Fibroblast of the conjunctiva (primary cell): ENCODE measurements at places on chromosomes 3 and 15.

DNA sequence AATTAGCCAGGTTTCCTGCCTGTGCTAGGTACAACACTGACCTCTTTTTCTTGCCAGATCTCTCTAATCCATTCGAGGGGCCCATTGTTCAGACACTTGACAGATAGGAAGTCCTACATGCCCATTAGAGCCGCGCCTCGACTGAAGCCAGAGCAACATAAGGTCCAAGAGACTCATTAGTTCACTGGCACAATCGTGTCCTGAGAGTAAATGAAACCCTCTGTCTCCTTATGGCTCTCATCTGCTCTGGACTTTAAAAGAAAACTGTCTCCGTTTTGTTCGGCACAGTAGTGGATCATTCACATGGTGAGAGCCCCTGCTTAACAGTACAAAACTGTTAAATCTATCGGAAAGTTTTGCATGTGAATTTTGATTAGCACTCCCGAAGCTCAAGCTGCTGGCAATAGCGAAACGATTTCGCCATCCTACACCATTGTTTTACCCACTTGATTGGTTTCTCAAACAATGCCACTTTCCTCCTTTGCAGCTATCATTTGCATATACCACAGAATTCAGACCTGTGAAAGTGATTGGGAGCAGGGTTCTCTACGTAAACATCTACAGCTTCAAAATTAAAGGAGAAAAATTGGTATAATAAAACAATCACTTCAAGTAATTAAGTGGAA is 19.0 kb upstream of the C15orf61 start:
- DNase-seq = no peak

DNA sequence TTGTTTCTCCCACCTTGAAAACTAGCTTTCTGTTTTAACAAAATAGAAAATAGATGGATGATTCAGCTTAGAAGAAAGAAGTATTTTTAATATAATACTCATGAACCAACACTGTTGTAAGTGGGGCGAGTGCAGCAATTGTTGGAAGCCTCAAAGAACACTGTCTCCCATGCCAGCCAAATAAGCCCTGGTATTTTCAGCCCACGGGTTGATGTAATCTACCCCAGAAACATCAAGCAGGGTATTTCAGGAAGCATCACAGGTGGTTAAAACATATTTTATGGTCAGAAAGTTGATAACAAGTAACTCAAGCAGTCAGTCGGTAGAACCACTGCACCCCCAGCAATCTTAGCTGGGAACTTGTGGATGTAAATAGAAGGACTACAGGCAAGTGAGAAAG is 115.9 kb downstream of the SV2B start:
- DNase-seq = no peak

- DNase-seq = no peak
These were observed 128.8 kb upstream of the IL12A start for GRCh38 chr3:159859836-159860235.

- no peak for DNase-seq
These were observed 151.4 kb downstream of the SCAPER start for GRCh38 chr15:76753771-76754170.

GRCh38 chr15:33612721-33613304 is 302.0 kb downstream of the RYR3 start:
- no peak for DNase-seq

DNA sequence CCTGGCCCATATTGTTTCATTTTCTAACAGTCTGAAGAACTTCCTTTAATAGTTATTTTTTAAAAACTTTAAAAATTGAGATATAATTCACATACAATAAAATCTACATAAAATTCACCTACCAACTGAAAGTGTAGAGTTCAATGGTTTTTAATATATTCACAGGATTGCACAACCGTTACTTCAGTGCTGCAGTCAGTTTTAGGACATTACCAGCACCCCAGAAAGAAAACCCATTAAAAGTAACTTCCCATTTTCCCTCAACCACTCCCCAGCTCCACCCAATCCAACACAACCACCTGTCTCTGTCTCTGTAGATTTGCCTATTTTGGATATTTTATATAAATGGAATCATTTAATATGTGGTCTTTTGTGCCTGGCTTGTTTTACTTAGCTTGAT is 29.6 kb downstream of the MGA start:
- no peak for DNase-seq

DNA sequence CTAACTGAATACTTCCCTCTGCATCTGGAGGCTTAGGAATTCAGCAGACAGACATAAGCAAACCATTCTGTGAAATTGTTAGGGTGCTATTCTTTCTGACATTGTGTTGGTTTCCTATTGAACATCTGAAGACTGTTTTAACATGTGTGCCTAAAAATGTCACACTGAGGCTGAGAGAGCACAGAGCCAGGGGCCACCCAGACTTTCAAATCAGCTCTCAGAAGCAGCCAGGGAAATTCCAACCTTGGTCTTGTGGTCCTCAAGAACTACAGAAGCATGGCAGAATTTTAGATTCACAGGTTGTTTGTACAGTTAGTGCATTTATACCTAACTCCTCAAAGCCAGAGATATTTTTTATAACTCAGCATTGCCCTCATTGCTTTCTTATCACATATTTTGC is 929.2 kb upstream of the CFAP20DC start:
- DNase-seq = no peak

DNA sequence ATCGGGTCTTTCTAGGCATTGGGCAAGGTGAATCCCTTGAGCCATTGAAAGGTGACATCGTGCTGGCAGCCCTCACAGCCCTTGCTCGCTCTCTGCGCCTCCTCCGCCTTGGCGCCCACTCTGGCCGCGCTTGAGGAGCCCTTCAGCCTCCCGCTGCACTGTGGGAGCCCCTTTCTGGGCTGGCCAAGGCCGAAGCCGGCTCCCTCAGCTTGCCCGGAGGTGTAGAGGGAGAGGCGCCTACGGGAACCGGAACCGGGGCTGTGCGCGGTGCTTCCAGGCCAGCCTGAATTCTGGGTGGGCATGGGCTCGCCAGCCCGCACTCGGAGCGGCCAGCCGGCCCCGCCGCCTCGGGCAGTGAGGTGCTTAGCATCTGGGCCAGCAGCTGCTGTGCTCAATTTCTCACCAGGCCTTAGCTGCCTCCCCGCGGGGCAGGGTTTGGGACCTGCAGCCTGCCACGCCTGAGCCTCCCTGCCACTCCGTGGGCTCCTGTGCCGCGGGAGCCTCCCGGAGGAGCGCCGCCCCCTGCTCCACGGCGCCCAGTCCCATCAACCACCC is 35.4 kb upstream of the INO80 start:
- DNase-seq = no peak

DNA sequence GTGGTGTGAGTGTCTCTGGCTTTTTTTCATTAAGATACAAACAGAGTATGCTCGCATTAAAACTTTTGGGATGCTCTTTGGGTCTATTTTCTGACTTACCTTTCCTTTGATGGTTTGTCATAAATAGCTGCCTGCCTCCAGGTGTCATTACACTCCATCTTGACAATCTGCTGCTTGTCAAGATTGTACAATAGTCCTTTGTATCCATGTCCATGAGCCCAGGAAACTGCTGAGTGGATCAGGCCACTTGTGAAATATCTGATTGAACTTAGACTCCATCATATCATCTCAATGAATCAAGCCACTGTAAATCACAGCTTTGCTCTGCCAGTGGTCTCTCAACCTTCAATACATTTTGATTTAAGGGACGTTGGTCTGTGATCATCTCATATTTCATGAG is 135.2 kb downstream of the ECT2 start:
- no peak for DNase-seq

GRCh38 chr3:2735392-2735894 is 374.7 kb downstream of the IL5RA start:
- DNase-seq = no peak

- DNase-seq = no peak
These were observed 618.7 kb downstream of the EDEM1 start for GRCh38 chr3:5806192-5806591.
